GM12892 (cell line): ENCODE measurements at places on chromosomes 2 and 18.

DNA sequence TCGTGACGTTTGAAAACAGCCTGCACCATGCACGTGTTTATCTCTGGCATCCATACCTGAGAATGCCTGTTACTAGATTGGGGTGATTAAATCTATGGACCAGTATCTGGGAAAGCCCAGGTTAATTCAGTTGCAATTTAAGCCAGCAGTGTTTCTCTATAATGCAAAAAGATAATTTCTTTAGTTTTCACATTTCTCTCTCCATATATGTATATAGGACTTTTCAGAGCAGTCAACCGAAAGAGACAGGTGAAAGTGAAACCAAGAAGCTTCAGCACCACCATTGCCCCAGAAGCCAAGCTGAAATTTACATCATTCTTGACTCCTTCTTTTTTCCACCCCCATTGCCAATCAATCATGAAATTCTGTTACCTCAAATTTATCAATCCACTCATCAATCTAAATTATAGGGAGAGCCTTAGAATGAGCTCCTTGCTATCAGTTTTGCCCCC, 2.7 kb upstream of the LRP2 start:
- no peak for DNase-seq

- DNase-seq, result no peak
These were observed 370.6 kb upstream of the UBE2E3 start for GRCh38 chr2:180609626-180610340.

GRCh38 chr18:49555641-49556040, 6.2 kb upstream of the LIPG start:
- no peak for DNase-seq

GRCh38 chr2:96503637-96504243, 1.4 kb downstream of the NEURL3 start:
- DNase-seq, result no peak

- no peak for DNase-seq
These were observed 226.7 kb downstream of the GULP1 start for GRCh38 chr2:188518381-188518780.

GRCh38 chr2:237878321-237879057, 19.1 kb downstream of the RAMP1 start:
- no peak for DNase-seq

- no peak for DNase-seq
These were observed 13.2 kb upstream of the SS18 start for GRCh38 chr18:26103579-26103978.

- DNase-seq, result no peak
These were observed 376.3 kb upstream of the UBE2E3 start for GRCh38 chr2:180604077-180604476.

GRCh38 chr2:70991142-70991541, 3.5 kb downstream of the TEX261 start:
- DNase-seq, result no peak

GRCh38 chr2:20455076-20455587, 8.3 kb downstream of the RHOB start:
- DNase-seq, result no peak

GRCh38 chr2:147619808-147620207, 225.0 kb upstream of the ACVR2A start:
- no peak for DNase-seq

GRCh38 chr18:13112982-13113381, 105.6 kb upstream of the LDLRAD4 start:
- DNase-seq, result no peak

- DNase-seq, result no peak
These were observed 70.1 kb downstream of the EDAR start for GRCh38 chr2:108918941-108919341.

GRCh38 chr18:56130481-56130880, 507.9 kb downstream of the TXNL1 start:
- no peak for DNase-seq

GRCh38 chr18:21747268-21747667, 6.7 kb downstream of the MIB1 start:
- no peak for DNase-seq

DNA sequence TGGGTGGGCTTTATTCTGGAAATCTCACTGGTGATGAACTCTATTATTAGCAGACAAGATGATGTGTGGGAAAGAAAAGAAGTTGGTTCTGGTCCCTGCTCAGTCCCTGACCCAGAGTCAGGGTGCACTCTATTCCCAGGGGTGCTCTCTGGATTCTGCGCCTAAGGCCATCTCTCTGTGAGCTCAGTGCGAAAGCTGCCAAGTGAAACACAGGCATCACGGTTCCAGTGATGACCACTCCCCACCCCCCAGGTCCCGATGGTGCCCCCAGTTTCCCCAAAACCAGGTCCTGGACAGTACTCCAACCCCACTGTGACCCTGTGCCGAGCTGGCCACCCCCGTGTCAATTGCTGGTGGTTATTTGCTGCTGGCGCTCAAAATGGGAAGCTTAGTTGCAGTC, 30.1 kb downstream of the RHOB start:
- DNase-seq, result no peak

- no peak for DNase-seq
These were observed 139.6 kb downstream of the CTIF start for GRCh38 chr18:48678237-48679115.

DNA sequence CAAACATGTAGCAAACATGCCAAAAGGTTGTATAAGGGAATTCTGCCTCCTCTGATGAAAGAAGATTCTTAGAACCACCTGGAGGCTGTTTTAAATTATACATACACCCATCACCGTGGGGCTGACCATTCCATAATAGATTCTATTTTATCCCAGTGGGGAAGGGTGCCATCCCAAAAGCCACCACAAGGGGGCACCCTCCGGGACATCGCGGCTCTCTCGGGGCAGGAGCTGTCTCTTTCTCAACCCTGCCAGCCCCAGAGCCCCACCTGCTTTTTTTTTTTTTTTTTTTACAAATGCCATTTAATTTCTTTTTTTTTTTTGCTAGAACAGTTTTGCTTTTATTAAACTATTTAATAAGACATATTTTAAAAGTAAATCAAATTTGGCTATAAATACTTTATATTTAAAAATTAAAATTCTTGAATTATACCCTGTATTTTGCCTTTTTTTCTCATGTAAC, 8.6 kb upstream of the MTCL1 start:
- DNase-seq, result peak; percentile 68

GRCh38 chr18:49161627-49162026, 210.9 kb upstream of the SMAD7 start:
- peak; percentile 7 for DNase-seq

DNA sequence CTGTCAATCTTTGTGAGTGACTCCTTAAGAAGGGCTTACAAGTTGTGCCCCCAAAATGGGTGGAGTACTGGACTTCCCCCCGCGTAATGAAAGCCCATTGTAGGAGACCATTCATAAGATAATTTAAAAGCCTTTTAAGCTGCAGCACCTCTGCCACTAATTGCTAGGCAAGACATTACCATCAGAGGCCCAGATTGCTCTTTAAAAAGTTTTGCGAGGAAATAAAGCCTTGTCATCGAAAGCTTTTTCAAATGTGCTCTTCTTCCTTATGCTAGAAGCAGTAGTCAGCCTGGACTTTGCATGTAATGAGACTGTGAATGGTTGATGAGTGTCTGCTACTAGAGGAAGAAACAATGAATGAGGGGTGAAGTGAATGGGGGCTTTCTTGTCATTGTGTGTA, 345.3 kb upstream of the CDH2 start:
- no peak for DNase-seq

- no peak for DNase-seq
These were observed 444.5 kb downstream of the CMPK2 start for GRCh38 chr2:6421138-6421730.

DNA sequence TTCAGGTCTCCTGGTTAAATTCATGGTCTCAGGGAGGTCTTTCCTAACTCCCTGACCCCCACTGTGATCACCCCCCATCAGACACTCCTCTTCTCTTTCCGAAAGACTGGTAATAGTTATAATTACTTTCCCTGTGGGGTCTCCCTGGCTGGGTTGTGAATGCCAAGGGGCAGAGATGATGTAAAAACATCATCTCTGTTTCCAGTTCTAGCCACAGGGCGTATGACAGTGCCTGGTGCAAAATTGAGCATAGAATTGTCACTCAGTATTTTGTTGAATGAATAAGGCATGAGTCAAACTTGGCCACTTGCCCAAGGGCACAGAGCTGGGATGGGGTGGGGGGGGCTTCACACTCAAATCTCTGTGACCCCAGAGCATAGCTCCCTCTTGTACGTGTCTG, 65.2 kb downstream of the LTBP1 start:
- no peak for DNase-seq

- no peak for DNase-seq
These were observed 296 bp downstream of the TTC21B start for GRCh38 chr2:165953306-165953654.

DNA sequence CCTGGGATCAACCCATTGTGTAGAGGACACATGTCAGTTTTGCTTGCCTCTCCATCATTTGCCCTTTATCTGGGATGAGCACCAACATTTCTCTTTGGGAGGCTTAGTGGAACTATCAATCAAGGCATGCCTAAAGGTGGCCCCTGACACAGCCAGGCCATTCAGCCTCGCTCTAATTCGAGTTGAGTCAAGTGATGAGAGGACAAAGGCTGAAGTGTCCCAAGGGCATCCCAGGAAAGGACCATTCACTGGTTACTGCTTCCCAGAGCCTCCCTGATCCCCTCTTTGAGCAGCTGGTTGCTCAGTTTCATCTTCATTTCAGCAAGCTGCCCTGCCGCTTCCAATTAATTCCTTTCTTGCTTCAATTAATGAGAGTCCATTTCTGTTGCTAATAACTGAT, 63.5 kb downstream of the DNER start:
- no peak for DNase-seq

DNA sequence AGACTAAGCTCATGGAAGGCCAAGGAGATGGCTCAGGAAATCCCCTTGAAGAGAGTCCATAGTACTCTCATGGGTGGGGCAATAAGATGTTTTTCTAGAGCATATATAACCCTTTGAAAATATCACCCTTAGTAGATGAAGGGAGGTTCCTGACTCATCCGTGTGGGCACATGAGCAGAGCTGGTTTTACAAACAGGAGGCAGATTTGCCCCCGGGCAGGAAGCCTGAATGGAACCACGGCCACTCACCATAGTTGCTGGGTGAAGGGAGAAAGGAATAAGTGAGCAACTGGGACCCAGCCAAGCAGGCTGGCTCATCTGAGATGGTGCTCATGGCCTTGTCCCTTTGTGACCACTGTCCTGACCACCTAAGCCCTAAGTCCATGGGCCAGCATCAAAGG, 29.0 kb upstream of the MAPRE3 start:
- no peak for DNase-seq

- DNase-seq, result no peak
These were observed 592 bp downstream of the ZNF397 start for GRCh38 chr18:35241448-35241804.

DNA sequence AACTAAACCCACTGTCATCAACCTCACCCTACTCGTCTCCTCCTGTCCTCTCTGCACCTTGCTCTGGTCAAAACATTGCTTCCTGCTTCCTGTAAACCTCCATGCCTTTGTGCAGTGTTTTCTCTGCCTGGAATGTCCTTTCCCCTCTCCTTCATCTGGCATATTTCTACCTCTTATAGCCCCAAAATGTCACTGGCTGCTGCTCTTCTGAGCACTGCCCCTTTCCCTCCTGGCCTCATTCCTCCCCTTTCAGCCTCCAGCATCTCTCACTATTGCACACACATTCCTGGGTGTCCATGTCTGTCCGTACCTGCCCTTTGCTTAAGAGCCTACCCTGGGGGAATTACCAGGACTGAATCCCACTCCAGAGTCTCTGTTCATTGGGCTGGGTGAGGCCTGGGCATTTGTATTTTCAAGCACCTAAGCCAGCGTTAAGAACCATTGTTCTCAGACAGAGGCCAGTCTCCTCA, 84.9 kb downstream of the MOGAT1 start:
- DNase-seq, result no peak

- DNase-seq, result no peak
These were observed at the start of gene PAX8 for GRCh38 chr2:113278742-113279139. TSS of gene PAX8 (minus strand) at chr2:113278921. CDS start at chr2:113278394, 527 bp downstream.

GRCh38 chr2:4174796-4175195, 471.4 kb downstream of the DCDC2C start:
- DNase-seq, result no peak

DNA sequence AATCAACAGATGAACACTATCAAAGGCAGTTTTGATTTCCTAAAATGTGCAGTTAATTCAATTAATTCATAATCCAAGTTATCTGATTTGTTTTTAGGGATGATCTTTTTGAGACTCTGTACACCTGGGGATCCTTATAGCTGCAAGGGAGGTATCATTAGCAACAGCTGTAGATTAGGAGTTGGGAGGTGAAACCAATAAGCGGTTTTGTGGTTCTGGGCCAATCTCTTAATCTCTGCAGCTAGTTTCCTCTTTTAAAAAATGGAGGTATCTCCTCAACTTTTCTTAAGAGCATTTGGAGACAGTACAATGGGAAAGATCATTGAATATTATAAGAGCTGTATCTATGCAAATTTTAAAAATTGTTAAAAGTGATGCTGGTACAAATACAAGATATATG, 126.0 kb downstream of the MC4R start:
- DNase-seq, result no peak

- DNase-seq, result no peak
These were observed 91.9 kb downstream of the CABYR start for GRCh38 chr18:24230766-24231165.

DNA sequence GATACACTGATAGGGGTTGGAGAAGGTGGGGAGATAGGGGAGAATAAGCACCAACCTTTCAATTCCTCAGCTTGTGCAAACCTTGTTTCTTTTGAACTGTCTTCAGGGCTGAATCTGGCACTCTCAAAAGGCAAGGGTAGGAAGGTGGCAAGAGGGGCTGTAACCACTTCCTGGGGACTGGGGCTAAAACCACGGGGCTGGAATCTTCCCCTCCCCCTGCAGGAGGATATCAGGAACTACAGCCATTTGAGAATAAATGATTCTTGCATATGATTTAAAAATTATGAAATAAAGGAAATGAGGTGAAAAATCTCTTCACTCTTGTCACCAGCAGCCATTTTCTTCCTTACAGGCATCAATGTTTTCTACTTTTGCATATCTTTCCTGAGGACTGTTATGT, 50.8 kb downstream of the ATOH8 start:
- DNase-seq, result no peak

DNA sequence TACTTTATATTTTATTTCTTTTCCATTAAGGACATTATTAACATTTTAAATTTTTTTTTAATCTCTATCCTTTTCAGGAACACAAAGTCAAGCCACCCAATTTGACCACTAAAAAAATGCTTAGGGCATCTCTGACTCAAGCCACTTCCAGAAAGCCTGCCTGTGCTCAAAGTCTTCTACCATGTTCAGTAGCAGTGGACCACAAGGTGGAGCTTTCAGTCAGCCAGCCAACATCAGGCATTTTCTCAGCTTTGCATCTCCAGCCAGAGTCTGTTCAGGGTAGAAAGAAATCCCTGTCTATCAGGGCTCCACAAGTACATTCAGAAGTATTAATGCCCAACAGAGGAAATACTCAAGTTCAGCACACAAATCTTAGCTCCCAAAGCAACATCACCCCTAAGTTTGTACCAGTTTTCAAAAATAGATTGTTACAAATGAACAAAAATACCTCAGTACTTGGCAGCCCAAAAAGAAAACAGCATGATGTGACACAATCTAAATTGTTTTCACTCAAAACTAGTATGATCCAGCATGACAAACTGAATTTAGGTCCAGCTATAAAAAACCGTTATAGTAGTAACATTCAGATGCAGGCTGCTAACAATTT, 37.6 kb downstream of the C18orf63 start:
- DNase-seq, result no peak

- DNase-seq, result no peak
These were observed 74.7 kb downstream of the KCTD1 start for GRCh38 chr18:26473672-26474071.
